Left ventricle myocardium inferior (tissue), 1 donor: ENCODE measurements at places on chromosomes 3 and 15.

DNA sequence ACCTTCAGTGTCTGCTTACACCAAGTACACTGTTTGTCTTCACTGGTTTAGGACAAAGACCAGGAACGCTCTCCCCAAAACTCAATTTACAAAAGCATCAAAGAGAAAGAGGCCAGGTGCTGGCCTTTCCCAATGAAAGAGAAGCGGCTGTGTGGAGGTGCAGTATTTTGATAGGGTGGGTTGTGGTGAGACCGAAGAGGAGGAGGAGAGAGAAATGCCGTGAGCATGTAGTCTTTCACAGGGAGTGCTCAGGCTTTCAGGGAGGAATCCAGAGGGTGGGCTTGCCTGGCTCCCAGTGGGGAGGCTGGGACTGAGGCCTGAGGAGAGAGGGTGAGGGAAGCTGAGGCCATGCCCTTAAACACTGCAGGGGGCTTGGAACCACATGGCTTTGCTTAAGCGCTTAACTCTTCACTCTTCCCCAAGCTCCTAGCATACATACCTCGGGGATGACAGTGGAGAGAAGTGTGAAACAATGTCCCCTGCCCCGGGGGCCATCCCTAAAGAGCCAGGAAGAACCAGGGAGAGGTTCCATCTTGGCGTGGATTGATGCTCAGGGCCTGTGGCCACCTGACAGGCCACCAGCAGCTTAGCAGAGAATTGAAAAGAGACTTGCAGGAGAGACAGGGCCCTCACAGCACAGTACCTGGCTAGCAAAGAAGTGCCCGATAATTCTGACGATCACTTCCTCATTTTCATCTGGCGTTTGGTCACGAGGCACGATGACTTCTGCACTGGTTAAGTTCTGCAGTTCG is 60.5 kb downstream of the SENP2 start:
- no peak for DNase-seq

DNA sequence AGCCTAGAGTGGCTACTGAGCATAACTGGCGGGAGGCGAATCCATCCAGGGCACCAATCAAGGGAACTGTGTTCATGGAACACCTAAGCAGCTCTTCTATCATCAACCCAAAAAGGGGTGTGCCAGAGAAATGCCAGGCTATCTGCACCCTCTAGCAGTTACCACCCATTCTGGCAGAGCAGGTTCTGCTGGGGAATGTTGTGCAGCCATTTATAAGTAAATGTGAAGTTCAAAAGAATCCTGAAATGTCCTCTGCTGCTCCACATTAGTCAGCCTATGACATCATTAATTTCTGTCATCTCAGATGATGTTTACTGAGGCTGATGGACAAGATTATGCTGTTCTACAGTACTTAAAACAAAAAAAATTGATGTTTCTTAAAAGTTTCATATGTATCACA is 7.7 kb downstream of the SKIC8 start:
- DNase-seq: no peak

DNA sequence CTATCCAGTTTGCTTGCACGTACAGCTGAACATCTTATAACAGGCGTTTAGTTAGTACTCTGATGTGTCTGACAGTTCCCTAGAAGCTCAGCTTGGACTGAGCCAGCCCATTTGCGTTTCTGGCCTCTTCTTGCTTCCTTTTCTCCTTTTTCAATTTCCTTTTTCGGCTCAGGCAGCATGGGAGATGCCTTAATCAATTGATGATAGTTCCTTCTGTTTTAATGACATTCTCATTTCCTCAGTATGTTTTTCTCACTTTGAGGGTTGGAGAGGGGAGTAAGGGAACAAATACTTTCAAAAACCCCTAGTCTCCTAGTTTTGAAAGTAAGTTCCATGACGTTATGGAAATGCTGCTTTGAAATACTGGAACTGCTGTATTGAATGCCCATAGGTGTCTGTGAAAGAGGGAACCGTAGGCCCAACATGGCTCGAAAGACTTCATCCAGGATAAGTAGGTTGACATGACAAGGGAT is 18.9 kb downstream of the IL1RAP start:
- no peak for DNase-seq

GRCh38 chr3:126525091-126525852 is 1.3 kb downstream of the CHST13 start:
- no peak for DNase-seq

GRCh38 chr3:178634975-178635374 is 98.7 kb downstream of the KCNMB2 start:
- DNase-seq: no peak

- no peak for DNase-seq
These were observed 1.5 kb downstream of the CHRNA3 start for GRCh38 chr15:78619022-78619950.

GRCh38 chr3:173502983-173503568 is 105.5 kb downstream of the NLGN1 start:
- DNase-seq: no peak

DNA sequence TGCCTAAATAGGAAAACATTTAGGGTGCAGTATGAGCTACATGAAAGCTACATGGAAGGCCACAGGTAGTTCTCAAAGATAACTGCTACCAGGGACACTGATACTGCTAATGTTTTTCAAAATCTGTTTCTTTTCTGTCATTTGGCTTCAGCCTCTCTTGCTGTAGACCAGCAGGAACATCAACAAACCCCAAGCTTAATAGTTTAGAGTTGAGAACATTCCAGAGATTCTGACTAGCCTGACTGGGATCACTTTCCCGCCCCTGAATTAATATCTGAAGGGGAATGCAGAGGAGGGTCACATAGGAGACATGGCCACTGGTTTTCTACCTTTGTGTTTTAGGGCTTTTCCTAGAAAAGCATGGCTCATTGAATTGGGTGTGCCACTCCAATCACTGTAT is 16.9 kb upstream of the C3orf38 start:
- DNase-seq: no peak

GRCh38 chr15:89486726-89487050 is 9.7 kb downstream of the RHCG start:
- no peak for DNase-seq

GRCh38 chr3:129282727-129283327 is 4.2 kb downstream of the HMCES start:
- DNase-seq: no peak

DNA sequence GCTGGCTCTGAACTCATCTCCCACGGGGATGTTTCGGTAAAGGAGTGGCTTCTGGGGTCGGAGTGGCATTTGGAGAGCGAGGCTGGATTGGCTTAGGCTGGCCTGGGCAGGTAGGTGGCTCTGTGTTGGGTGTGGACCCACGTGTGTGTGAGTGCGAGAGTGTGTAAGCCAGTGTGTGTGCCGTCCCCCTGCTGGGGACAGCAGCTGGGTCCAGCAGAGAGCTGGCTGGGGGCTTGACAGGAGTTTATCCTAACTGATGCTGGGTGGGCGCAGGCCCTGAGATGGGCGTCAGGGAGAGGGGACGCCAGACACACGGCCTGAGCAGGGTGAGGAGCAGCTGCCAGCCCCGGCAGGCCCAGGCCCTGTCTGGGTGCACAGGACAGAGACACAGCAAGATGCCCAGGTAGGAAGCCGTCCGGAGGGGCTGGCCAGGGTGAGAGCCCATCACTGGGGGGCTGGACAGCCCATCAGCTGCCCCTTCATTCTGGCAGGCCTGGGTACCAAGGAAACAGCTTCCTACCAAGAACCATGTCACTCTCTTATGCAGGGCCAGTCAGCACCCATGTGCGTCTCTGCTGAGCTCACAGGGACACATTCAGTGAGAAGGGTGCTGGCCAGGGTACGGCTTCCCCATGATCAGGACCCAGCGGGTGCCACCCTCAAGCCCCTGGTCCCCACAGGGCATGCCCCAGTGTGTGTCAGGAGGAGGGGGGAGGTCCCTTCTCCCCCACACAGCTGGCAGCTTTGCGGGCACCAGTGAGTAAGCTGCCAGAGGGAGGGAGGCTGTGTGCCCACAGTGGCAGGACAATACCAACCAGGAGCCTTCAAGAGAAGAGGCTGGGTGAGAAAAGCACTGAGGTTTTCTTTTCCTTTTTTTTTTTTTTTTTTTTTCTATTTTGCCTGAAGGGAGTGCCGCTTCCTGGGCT is 1.1 kb downstream of the PAK6 start:
- no peak for DNase-seq

GRCh38 chr3:141434255-141434654 is 52.6 kb upstream of the RASA2 start:
- DNase-seq: no peak

DNA sequence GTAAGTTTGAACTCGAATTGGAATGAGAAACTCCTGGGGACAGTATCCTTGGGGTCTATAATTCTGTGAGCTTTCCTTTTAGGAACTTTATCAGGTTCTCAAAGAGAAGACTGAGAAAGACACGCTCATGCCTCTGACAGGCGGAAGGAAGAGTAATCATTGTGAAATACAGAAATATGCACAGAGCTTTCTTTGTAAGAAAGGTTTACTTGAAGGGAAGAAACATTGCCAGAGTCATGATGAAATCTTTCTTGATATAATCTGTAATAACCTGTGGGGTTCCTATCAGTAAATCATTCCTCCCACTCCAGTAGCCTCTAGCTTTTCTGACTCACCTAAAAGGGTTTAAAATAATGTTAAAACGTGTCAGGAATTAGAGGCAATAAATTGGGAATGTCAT is 83.6 kb upstream of the CCDC39 start:
- DNase-seq: no peak

DNA sequence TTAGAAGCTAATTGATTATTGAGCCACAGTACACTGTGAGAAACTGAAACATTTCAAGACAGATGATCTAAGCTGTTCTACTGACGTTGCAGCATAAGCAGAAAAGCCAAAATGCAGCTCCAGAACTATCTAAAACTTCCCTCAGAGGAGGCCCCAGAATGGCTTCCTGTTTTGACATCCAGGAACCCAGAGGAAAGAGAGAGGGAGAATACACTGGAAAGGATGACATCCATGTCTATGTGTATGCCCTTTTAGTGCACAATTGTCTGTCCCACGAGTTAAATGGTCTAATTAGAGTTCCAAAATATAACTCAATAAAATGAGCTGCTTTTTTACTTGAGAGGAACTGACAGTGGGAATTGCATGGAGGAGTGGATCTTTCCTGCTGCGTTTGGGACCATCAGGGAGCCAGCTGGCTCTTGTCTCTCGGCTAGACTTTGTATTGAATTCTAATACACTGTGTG is 688.1 kb downstream of the ZNF385D start:
- DNase-seq: no peak

- no peak for DNase-seq
These were observed 150.4 kb upstream of the SATB1 start for GRCh38 chr3:18575573-18575972.

DNA sequence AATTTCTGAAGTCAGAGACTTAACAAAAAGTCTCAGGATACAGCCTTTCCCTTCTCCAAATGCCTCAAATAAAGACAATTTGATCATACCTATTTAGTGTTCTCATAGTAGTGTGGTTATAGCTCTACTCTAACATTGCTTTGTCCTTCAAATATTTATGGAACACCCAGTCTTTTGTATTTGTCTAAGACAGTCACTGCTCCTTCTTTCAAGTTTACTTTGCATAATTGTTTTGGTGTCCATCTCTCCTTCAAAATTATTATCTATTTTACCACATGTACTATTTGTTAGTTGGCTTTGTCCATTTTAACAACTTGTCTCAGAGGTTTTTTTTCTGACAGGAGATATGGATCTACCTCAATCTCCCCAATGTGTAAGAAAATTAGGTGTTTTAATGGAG is 118.8 kb downstream of the UNC13C start:
- DNase-seq: no peak

GRCh38 chr3:130894986-130895280 is 1.0 kb downstream of the ATP2C1 start:
- DNase-seq: no peak

DNA sequence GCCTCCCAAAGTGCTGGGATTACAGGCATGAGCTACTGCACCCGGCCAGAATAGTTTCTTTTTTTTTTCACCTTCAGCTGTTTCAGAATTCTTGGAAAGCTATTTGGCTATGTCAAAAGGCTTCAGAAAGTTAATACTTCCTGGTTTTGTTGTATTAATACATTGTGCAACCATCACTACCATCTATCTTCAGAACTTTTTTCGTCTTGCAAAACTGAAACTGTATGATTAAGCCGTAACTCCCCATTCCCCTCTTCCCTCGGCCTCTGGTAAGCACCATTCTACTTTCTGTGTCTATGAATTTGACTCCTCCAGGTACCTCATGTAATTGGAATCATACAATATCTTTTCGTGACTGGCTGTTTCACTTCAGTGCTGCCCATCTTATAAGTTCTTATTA is 5.2 kb upstream of the NOX5 start:
- no peak for DNase-seq

DNA sequence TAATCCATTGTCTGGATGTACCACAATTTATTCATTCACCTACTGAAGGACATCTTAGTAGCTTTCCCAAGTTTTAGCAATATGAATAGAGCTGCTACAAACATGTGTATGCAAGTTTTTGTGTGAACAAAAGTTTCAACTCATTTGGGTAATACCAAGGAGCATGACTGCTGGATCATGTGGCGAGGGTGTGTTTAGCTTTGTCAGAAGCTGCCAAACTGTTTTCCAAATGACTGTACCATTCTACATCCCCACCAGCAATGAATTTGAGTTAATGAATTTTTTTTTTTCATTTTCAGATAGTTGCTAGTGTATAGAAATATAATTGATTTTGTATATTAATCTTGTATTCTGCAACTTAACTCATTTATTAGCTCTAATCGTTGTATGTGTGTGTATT is 20.0 kb upstream of the ELP6 start:
- no peak for DNase-seq

DNA sequence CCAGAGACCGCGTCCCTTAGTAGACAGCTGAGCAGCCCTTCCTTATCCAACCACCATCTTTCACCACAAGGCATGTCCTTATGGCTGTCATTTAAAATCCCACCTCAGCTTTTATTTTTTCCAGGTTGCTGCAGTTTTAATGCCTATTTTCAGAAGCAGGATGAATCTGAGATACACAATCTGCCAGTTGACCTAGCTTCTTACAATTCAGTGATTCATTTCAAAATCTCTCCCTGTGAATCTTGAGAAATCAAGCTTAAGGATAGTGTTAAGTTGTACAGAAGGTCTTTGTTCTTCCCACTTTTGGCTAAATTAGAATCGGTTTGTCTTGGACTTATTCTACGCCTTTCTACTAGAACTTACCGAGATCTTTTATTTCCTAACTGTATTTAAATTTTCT is 522.3 kb upstream of the CFAP20DC start:
- DNase-seq: no peak

DNA sequence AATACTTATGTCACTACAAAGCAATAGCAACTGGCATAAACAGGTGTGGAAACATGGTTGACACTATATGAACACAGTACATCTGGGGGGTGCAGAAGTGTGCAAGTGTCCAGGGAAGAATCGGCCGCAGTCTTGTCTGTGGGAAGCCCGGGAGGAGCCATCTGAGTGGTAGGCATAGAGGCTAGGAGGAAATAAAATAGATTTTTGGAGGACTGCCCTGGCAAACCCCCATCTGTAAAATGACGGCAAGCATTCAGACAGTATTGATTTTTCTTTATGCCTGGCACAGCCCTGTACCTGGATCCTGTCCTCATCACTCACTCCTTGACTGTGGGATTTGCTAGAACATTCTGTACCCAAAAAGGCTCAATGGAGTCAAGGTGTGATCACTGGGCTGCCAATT is 31.3 kb downstream of the THSD4 start:
- DNase-seq: no peak
